ENCODE measurements at places on chromosomes 2 and 18.

- H3K4me1 ChIP-seq, result no peaks in the 10 kb centered on the region
- peaks cover 92% of the 10 kb centered on the region for H3K27me3 ChIP-seq
- no peak overlapping the region for H3K27ac ChIP-seq
These were observed 5.4 kb downstream of the MARCHF4 start for GRCh38 chr2:216366777-216367471.

DNA sequence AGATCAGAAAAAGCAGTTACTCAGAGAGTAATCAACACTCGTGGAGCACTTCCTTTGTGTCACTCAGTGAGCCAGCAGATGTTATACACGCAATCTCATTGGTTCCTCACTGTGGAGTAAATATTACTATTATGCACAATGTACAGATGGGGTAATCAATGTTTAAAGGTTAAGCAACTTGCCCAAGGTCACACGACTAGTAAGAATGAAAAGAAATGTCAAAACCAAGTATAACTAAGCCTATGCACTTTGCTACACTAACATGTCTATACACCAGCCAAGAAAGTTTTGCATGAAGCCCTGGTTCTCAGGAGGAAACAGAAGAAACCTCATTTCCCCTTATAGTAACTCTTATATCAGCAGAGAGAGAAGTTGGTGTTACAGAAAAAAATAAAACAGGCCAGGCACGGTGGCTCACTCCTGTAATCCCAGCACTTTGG is 5.4 kb downstream of the METTL21A start:
- DNase-seq, result no peak
- H3K4me3 ChIP-seq, result no peak overlapping the region
- H3K27me3 ChIP-seq, result no peaks in the 10 kb centered on the region
- no peak overlapping the region for H3K27ac ChIP-seq

DNA sequence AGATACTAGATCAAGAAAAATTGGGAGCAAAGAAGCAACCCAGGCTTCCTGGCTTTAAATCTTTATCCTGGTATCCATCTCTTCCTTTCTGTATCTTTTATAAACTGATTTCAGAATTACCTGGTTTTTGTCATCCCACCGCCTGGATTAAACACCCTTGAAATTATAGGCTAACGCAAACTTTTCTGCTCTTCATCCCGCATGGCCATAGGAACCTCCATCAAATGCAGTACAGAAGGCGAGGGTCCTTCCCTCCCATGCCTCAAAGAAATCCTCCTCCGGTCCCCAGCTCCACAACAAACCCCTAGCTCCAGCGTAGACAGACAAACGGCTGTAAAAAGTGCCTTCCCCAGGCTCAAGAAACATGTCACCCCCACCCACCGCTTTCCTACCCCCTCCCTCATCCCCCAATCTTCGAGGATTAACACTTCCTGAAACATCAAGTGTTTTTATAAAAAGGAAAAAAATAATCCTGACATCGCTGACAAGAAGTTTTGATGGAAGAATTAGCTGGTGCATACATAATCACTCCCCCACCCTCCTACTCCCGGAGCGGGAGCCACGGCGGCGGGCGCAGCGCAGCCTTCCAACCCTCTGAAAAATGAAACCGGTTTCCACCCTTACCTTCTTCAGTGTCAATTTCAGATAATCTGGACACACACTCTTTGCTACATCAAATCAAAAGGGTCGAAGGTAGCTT is 7.6 kb downstream of the DLX1 start:
- H3K27me3 ChIP-seq, result peaks cover 92% of the 10 kb centered on the region
- H3K4me1 ChIP-seq, result peaks cover 20% of the 10 kb centered on the region
- no peak for DNase-seq
- H3K36me3 ChIP-seq, result peaks cover 2% of the 10 kb centered on the region
- H3K27ac ChIP-seq, result peak overlapping the region; percentile 22

DNA sequence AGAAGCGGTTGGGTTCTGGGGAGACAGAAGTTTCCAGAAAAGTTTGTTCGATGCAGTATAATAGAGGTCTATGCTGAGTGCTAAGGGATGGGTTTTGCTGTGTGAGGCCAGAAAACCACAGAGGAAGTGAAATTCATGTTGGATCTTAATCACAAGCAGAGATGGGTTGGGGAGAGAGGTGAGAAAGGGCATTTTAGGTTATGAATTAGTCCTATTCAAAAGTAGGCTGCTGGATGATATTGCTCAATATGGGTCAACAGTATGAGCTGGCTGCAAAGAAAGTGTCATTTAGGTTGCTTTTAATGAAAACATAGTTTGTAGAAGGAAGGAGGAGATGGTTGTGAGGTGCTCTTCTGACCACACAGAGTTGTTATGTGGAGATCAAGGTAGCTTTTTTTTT is 118.8 kb upstream of the LHCGR start:
- H3K36me3 ChIP-seq, result no peaks in the 10 kb centered on the region
- H3K4me1 ChIP-seq, result no peaks in the 10 kb centered on the region

DNA sequence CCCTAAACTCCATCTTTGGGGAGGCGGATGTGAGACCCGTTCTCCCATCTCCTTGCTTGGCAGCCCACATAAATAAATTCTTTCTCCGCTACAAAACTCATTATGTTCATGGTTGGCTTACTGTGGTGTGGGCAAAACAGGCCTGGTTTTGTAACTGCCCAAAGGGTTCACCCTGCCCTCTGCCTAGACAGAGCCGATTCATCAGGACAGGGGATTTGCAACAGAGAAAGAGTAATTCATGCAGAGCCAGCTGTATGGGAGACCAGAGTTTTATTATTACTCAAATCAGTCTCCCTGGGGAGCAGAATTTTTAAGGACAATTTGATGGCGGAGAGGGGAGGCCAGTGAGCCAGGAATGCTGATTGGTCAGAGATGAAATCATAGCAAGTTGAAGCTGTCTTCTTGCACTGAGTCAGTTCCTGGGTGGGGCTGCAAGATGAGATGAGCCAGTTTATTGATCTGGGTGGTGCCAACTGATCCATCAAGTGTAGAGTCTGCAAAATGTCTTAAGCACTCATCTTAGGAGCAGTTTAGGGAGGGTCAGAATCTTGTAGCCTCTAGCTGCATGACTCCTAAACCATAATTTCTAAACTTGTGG is 8.4 kb upstream of the RNF125 start:
- DNase-seq, result no peak
- H3K4me1 ChIP-seq, result no peaks in the 10 kb centered on the region
- no peaks in the 10 kb centered on the region for H3K36me3 ChIP-seq
- H3K27ac ChIP-seq, result no peak overlapping the region
- H3K4me3 ChIP-seq, result no peak overlapping the region

DNA sequence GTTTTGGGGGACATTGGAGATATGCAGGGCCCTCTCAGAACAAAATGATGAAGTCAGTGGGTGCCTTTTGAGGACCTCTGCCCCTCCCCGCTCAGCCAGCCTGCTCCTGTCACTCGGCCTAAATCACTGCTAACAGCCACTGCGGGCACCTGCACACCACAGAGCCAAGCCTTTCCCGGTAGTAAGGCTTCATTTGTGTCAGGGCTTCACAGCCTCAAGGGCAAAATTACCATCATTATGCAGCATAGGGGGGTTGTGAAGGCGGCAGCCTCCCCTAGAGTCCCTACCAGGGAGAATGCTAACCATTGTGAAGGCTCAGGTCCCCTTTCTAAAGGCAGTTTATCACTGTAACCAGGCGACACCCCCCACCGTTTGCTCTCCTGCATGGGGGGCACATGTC is 519.8 kb upstream of the MYT1L start:
- no peaks in the 10 kb centered on the region for H3K36me3 ChIP-seq
- no peak overlapping the region for H3K27ac ChIP-seq
- no peak overlapping the region for H3K4me3 ChIP-seq
- no peaks in the 10 kb centered on the region for H3K27me3 ChIP-seq

DNA sequence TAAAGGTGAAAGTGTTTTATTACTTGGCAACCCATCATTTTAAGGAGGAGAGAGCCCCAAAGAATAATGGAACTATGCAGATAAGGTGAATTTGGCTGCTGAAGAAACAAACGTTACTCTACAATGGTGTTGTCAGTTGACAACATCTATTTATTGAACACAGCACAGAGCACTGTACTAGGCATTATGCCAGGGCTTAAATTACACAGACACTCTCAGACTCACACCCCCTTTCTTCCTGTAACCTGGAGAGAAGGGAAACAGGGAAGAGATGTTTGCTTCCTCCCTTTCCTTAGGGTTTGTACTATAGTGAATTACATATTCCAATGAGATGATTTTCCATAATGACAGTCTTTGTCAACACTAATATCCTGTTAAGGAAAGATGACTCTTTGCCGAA is 94.0 kb upstream of the ATP5MC3 start:
- DNase-seq, result no peak
- H3K4me3 ChIP-seq, result no peak overlapping the region
- peaks cover 10% of the 10 kb centered on the region for H3K4me1 ChIP-seq
- H3K27ac ChIP-seq, result no peak overlapping the region

DNA sequence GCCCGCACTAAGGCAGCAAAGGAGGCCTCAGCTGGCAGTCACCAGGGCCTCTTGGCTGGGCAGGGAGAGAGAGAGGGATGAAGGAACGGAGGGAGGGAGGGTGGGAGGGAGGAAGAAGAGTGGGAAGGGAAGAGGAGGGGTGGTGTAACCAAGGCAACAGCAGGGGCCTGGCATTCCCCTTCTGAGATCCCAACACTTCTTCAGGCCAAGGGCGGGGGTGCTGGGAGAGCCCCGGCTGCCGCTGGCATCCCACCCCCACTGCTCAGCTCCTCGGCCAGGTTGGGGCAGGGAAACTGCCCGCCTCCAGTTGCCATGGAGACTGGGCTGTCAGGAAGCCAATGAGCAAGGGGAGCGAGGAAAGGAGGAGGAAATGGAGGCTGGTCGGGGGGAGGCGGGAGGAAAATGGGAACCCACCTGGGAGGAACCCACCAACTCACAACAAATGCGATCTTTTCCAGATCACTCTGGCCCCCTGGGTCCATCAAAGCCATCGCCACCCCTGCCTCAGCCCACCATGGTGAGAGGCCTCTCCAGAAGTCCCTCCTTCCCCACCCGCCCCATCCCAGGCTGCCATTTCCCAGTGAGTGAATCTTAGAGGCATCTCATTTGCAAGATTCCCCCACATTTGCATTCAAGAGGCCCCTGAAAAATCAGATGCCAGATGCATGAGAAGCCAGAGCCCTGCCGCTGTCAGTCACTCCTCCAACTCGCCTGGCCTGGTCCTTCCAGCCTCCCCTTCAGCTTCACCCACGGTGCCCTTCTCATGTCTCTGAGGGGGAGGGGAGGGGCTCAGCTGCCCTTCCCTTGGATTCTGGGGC is 12.4 kb downstream of the SH2D6 start:
- no peak for DNase-seq
- H3K4me1 ChIP-seq, result peaks cover 18% of the 10 kb centered on the region
- H3K4me3 ChIP-seq, result no peak overlapping the region
- no peaks in the 10 kb centered on the region for H3K36me3 ChIP-seq
- no peak overlapping the region for H3K27ac ChIP-seq

DNA sequence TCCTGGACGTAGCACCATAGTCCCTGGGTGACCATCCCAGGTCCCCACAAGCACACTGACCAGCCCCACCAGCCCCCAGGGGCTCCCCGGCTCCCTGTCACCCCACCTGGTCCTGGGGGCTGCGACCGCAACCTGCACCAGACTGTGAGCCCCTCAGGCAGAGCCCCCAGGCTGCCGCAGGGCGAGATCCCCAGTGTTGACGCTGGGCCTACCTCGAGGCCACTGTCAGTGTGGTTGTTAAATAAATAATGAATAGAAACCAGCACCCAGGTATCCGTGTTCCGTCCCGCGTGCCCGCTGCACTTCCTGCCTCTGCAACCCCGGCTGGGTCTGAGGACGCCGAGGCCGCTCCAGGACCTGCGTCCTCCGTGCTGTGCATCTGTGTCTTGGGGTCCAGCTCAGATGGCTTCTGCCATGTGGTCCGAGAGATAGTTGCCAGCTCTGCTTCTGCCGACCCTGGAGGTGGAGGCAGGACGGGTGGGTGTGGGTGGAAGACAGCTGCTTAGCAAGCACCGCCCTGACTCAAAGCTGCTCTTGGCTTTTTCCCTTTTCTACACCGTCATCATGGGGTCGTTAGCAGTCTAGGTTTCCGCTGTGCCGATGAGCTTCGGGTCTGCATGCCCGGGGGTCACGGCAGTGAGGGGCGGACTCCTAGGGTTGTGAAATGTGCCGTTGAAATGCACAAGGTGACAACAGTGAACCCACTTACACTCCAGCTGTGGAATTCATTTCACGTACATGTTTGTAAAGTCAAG is 74.2 kb downstream of the NFATC1 start:
- no peak overlapping the region for H3K27ac ChIP-seq
- no peak for DNase-seq
- peaks cover 12% of the 10 kb centered on the region for H3K4me1 ChIP-seq
- H3K4me3 ChIP-seq, result no peak overlapping the region
- no peaks in the 10 kb centered on the region for H3K27me3 ChIP-seq

GRCh38 chr2:180202467-180202951 is 195.4 kb upstream of the CWC22 start:
- peaks cover 5% of the 10 kb centered on the region for H3K4me1 ChIP-seq
- no peaks in the 10 kb centered on the region for H3K36me3 ChIP-seq
- DNase-seq, result no peak
- H3K27ac ChIP-seq, result no peak overlapping the region

DNA sequence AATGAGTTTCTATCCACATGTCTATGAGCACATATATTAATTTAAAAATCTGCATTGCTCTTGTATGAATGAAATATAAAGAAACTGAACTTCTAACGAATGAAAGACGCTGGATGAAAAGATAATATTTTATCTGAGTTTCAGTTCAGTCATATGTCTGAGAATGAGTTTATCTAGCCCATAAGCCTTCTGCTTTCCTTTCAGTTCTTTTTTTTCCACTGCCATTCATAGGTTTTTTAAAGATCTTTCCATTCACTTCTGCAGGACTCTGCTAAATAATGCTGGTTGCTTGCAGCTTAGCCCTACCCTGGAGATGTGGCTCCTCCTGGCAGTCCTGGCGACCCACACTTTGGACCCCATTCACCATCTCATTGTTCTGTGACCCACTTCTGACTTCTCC is 109.0 kb downstream of the BCL2 start:
- no peak for DNase-seq
- no peaks in the 10 kb centered on the region for H3K36me3 ChIP-seq
- no peak overlapping the region for H3K4me3 ChIP-seq
- no peak overlapping the region for H3K27ac ChIP-seq
- no peaks in the 10 kb centered on the region for H3K27me3 ChIP-seq

DNA sequence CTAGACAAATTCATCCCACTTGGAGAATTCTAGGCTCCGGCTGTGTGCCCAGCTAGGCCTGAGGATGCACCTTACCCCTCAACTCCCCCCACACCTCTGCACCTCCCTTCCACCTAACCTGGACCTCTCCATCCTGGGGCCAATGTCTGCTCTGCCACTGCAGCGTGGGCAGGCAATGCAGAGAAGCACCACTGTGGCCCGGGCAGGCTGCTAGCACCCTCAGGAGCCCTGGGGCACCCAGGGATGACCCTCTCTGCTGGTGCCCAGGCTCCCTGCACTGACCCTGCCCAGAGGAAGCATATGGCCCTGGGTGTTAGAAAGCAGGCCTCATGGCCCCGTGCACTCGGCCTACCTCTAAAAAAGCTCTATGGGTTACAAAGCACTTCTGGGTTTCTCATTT is 49.6 kb downstream of the ADCY3 start:
- DNase-seq, result no peak
- H3K27ac ChIP-seq, result no peak overlapping the region
- no peaks in the 10 kb centered on the region for H3K27me3 ChIP-seq
- H3K4me1 ChIP-seq, result peaks cover 10% of the 10 kb centered on the region
- H3K4me3 ChIP-seq, result no peak overlapping the region
- H3K36me3 ChIP-seq, result peaks cover 13% of the 10 kb centered on the region
